ENCODE measurements at places on chromosomes 5 and 9.

DNA sequence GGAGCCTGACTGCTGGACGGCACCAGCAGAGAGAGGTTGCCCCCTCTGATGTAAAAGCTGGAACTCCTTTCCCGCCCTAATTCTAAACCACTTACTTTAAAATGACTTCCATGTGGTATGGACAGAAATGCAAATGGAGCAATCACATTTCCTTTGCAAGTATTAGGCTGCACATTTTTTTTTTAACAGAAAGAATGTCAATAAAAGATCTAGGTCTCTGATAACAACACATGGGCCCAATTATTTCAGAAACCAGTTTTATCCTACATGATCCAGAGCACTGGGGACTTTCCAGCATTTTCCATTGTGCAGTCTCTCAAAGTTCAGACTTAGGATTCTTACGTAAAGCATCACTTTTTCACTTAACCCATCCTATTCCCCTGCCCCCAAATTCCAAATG is 203.7 kb downstream of the NXNL2 start:
- DNase-seq, result no peak

GRCh38 chr5:28743025-28743715 is 1704.8 kb upstream of the CDH9 start:
- DNase-seq, result no peak

- no peak for DNase-seq
Observed at GRCh38 chr9:117156771-117157535, 257.9 kb downstream of the ASTN2 start.

GRCh38 chr5:120093178-120093577 is 370.9 kb upstream of the PRR16 start:
- DNase-seq, result peak; percentile 1

DNA sequence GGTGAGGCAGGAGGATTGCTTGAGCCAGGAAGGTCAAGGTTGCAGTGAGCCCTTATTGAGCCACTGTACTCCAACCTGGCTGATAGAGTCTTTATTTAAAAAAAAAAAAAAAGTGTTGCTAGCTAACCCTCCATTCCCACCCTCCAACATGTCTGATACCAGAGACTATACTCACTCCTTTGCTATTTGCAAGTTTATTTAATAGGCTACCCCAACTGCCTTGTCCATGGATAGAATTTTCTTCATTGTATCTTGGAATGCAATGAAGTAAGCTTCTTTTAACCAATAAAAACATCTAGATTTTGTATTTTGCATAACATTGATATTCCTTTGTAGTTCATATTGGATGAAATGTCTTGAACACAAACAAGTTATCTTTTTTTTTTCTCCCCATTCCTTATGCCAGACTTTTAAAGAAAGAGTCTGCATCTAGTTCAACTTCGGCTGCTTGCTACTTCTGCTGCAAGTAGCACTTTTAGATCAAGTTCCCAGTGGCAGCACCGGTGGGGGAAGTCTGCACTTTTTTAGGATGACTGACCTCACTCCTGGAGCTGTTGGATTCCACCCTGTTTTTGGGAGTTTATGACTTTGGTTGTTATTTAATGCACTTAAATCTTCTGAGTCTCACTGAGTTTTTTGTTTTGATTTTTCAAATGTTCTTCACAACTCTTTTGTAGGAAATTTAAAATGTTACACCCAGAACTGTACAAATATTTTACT is 112.5 kb downstream of the UHRF2 start:
- DNase-seq, result no peak

DNA sequence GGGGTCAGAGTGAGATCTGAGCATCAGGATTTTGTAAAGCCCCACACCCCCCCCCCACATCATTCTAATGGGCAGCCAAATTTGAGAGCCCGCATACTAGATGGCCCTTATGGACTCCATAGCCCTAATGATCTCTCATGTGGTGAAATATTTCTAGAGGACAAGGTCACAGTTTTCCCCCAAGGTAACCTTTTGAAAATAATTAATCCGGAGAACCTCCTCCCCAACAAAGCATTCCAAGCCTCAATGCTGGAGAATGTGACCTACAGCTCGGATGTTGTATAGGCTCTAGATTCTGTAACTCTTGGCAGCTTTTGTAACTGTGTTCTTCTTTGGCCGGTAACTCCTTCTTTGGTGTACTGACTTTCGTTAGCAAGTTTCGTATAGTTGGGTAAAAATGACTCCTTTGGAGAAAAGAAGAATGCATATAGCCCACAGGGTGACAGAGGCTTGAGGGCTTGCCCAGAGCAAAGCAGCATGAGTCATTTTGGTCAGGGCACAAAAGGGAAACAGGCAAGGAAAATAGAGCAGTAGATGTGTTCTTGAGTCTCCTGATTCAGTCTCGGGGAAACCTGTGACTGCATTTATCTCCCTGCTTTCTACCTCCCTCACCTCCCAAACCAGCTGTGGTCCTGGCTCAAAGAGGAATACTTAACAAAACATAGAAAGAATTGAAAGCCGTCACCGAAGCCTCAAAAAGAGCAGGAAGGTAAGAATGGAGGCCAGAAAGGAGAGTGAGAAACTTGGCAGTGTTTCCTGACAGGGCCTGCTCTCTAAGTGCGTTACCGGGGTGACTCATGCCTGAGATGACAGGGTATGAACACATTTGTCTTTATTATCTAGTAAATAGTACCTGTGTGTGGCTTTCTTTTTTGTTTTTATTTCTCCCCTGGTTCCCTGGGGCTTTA is 6.6 kb upstream of the XPA start:
- peak; percentile 36 for DNase-seq

DNA sequence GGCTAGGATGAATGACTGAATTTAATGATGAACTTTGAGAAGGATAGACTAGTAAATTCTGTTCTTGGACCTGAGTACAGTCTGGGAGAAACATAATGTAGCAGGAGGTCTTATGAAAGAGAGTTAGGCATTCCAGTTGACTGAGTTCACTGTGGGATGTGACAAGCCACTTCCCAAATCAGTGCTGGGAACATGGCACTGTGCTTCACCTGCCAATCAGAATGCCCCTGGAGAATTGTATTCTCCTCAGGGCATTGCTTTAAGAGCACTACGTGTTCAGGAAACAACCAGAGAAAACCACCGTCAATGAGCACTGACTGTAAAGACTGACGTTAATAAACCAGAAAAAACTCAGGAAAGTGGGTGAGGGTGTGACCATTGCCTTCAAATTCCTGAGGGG is 1.2 kb downstream of the CCDC107 start:
- DNase-seq, result no peak

DNA sequence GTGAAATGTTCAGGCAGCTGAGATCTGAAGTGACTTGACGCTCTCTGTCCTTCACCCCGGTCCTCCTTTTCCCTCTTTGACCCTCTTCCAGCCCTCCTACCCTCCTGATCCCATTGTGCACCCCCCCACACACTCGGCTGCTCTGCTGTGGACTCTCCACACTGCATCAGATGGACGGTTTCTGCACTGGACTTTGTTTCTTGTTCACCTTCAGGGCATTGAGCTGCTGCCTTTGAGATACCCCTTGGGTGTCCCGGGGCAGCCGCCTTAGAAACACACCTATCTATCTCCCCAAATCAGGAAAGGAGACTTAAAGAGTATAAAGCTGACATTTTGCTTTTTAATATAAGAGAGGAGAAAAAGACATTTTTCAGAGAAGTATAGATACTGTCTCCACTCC is 27.5 kb downstream of the AMBP start:
- DNase-seq, result no peak

GRCh38 chr9:138119202-138120027 is 241.8 kb downstream of the CACNA1B start:
- DNase-seq, result no peak

DNA sequence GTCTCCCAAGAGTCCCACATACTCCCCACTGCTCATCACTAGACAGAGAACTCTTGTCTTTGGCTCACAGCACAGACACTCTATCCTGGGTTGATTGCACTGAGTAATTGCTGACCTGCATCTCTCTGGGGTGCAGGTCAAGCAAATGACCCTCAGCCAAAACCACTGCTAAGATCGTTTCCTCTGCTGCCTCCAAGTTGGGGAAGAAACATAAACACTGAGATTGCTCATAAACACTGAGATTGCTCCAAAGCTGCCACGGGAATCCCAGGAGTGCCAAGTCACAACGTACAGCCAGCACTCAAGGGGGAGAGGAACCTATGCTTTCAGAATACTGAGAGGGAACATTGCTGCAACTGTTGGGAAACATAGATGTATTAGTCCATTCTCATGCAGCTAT is 1402.1 kb upstream of the ACO1 start:
- no peak for DNase-seq

- no peak for DNase-seq
Observed at GRCh38 chr5:1955586-1955985, 72.9 kb upstream of the IRX4 start.

- no peak for DNase-seq
Observed at GRCh38 chr5:96150007-96150406, 188.4 kb upstream of the ELL2 start.

DNA sequence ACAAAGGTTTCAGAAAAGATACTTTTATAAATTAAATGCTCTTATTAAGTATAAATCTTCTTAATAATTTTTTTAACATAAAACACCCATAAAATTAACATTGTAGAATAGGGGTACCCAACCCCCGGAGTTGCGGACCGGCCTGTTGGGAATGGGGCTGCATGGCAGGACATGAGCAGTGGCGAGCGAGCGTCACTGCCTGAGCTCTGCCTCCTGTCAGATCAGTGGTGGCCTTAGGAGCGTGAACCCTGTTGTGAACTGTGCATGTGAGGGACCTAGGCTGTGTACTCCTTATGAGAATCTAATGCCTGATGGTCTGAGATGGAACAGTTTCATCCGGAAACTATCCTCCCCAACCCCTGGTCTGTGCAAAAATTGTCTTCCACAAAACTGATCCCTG is 35.3 kb downstream of the CLINT1 start:
- DNase-seq, result no peak

- no peak for DNase-seq
Observed at GRCh38 chr9:6758248-6758497, 400 bp downstream of the KDM4C start.

DNA sequence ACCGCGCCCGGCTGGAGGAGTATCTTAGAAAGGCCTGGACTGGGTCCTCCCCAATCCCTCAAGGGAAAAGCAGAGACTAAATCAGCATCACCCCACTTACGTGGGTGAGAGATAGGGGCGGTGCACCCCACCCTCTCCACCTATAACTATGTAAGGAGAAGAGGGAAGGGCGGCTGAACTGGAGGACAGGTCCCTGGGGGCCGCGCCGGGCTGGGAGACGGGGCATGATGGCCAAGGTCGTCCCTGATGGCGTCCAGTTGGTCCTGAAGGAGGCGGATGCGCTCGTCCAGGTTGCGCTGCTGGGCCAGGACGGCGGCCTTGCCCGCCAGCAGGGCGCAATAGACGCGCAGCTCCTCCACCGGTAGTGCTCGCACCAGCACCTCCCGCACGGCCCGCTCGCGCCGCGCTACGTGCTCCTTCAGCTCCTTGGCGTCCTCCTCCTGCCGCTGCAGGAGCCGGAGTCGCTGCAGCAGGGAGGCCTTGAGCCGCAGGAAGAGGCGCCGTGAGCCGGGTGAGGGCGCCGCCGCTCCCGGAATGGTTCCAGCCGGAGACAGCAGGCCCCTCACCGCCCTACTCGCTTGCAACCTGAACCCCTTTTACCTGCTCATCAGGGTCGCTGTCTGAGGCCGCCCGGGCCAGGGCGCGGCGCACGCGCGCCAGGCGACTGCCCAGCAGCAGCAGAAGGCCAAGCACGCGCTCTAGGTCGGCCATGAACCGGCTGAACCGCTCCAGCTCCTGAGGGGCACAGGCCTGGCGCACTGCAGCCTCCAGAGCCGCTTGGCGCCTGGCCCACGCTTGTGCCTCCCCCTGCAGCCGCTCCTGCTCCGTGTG is 7.6 kb downstream of the SHROOM1 start:
- no peak for DNase-seq

DNA sequence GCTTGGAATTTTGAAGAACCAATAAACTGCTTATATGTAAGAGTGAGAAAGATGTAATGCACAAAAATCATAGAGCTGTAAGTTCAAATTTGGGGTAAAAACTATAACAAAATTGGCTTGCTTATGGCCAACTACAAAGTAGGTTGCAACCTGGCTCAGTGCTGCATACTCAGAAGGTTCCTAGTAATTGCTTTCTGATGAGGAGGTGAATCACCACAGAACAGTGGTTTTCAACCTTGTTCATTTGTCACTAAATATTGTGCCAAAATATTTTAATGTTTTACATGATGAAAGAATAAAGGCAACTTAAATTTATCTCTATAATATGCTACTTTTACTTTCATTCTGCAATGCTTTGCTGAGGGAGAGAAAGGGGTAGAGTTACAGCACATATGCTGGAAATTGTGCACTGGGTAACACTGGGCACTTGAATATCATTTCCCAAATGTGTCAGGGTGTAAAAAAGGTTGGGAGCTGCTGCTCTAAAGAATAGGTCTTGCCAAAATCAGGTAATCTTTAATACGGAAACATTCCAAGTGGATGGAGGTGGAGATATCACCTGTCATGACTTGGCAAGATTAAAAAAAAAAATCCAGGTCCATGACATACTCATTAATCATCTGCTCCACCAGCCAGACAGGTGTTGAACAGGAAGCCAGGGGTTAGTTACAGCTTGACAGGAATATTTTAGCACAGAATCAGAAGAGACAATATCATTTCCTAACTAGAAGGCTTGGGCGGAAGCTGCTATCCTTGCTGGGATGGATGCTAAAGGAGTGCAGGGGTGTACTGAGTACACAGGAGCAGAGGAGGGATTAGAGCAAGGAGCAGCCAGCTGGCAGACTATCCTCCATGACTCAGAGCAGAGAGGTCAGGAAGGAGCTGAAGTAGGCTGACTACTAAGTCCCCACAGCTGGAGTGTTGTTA is 34.6 kb upstream of the CCL21 start:
- DNase-seq, result no peak

Data from GDM1 (cell line).